Stimulated activated CD8-positive, alpha-beta memory T cell treated with anti-CD3 and anti-CD28 coated beads, Interleukin-15, amount 100 ng/mL, for 1 hour (primary cell): ENCODE measurements at places on chromosomes 13 and 19.

GRCh38 chr13:48489666-48490065 lies 43.2 kb downstream of the RCBTB2 start:
- no peak for DNase-seq

DNA sequence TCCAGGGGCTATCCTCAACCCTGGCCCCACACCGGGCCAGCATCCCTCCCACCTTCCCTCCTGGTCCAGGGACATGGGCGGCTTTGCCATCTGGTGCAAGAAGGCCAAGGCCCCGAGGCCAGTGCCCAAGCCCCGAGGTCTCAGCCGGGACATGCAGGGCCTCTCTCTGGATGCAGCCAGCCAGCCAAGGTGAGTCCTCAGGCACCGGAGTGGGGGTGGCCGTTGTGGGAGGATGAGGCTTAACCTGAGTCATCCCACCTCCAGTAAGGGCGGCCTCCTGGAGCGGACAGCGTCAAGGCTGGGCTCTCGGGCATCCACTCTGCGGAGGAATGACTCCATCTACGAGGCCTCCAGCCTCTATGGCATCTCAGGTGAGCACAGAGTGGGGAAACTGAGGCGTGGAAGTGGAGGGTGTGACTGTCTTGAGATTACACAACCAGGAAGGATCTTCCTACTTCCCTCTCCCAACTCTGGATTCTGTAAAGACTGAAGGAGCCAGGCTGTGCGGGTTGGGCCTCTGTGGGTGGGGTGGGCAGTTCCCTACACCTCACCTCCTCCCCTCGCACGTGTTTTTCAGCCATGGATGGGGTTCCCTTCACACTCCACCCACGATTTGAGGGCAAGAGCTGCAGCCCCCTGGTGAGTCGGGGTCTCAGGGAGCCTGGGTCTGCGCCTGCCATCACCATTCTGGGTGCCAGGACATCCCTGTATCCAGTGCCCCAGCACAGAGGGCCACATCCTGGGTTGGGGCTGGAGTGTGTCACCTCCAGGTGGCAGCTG lies 3.8 kb downstream of the MVB12A start:
- DNase-seq, result no peak

GRCh38 chr13:95861296-95861695 lies 184.4 kb downstream of the DNAJC3 start:
- no peak for DNase-seq

- DNase-seq, result no peak
These were observed 72.4 kb upstream of the USPL1 start for GRCh38 chr13:30545320-30545719.

- no peak for DNase-seq
These were observed 129.2 kb upstream of the PEG3 start for GRCh38 chr19:56969759-56970178.

GRCh38 chr19:6737284-6737872 lies at the start of gene GPR108:
TSS of gene GPR108 (minus strand) at chr19:6737580. CDS start at chr19:6737576, 4 bp downstream.
- DNase-seq, result peak; percentile 96

DNA sequence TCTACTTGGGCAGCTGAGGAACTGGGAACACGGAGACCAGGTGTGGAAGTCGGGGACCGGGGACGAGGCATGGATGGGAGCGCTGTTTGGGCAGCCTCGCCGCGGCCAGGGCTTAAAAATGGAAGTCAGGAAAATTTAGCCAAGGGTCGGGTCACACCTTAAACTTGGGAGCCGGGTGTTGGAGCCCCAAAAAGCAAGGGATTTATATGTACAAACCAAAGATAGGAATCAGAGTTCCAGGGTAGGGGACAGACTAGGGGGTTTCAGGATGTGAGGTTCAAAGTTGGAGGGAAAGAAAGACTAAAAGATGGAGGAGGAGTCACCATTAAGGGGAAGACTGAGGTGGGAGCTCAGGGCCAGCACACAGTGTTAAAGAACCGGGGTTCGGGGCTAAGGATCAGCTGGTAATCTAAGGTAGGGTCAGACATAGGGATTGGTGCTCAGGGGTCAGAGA lies 530 bp downstream of the FOXA3 start:
- no peak for DNase-seq

GRCh38 chr19:31516756-31517155 lies 167.5 kb upstream of the TSHZ3 start:
- DNase-seq, result no peak

GRCh38 chr19:23075031-23075733 lies 41.6 kb upstream of the ZNF730 start:
- no peak for DNase-seq

- DNase-seq, result no peak
These were observed 7.6 kb upstream of the GJB6 start for GRCh38 chr13:20239748-20240147.

DNA sequence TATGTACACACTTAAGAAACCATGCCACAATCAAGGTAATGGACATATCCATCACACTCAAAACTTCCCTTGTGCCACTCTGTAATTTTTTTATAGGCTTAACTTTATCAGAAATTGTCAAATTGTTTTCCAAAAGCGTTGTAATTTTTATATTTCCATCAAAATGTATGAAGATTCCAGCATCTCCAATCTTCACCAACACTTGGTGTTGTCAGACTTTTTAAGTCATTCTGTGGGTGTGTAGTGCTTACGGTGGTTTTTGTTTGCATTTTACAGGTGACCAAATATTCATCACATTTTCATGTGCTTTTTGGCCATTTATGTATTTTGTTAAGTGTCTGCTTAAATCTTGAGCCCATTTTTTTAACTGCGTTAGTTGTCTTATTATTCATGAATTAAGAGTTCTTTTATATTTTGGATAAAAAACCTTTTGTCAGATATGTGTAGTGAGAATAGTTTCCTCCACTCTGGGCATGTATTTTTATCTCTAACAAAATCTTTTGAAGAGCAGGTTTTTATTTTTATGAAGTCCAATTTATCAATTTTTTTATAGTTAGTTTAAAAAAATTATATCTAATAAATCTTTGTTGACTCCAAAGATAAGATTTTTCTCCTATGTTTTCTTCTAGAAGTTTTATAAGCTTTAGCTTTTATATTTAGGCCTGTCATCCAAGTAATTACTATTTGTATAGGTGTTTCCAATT lies 4.6 kb upstream of the ZNF45 start:
- no peak for DNase-seq

GRCh38 chr13:21744149-21744548 lies 73.3 kb downstream of the FGF9 start:
- DNase-seq, result no peak

DNA sequence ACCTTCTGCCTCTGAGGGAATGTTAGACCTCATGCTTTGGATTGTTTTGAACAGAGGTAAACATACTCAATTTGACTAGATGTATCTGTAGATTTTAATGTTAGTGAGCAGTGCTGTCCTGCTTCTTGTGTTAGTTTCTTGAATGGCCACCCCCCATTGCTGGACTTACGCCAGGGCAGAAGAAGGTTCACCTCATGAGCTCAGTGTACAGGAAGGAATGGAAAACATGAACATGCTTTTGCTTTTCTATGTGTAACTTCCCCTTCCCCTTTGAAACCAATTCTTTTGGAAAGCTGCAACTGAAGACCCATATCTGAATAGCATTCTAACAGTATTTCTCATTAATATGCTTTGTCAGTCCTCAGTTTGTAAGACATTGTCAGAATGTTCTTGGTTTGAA lies 32.3 kb downstream of the WASF3 start:
- DNase-seq, result no peak

GRCh38 chr13:101325423-101325822 lies 90.9 kb downstream of the NALCN start:
- DNase-seq, result no peak

- no peak for DNase-seq
These were observed at the start of gene HTR2A for GRCh38 chr13:46896341-46897137. TSS of gene HTR2A (minus strand) at chr13:46897053. CDS start at chr13:46895906, 1,147 bp downstream.

DNA sequence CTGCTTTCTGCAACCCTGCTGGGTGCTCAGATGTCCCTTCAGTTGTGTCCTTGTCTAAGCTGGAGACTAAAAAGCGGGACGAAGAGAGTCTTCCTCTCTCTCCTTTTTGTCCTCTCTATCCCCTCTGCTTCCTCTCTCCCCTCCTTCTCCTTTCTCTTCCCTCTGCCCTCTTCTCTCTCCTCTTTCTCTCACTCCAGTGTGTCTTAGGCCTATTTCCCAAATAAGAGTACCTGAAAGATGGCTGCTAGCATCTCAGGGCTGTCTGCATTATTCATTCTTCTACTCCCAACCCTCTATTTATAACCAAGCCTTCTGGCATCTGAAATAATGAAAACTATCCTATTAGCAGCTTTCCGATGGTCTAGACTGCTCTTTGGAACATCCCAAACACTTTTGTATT lies 729.8 kb downstream of the UQCRFS1 start:
- no peak for DNase-seq

GRCh38 chr13:99389520-99390304 lies 82.5 kb upstream of the GPR183 start:
- no peak for DNase-seq

DNA sequence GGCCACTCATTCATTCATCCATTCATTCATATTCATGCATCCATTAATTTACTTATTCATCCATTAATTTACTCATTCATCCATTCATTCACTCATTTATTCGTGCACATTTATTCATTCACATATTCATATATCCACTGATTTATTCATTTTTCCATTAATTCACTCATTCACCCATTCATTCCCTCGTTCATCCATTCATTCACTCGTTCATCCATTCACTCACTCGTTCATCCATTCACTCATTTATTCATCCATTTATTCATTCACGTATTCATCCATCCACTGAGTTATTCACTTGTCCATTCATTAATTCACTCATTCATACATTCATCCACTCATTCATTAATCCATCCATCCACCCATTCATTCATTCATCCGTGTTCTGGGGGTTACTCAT lies 35.8 kb upstream of the OLFM2 start:
- no peak for DNase-seq

DNA sequence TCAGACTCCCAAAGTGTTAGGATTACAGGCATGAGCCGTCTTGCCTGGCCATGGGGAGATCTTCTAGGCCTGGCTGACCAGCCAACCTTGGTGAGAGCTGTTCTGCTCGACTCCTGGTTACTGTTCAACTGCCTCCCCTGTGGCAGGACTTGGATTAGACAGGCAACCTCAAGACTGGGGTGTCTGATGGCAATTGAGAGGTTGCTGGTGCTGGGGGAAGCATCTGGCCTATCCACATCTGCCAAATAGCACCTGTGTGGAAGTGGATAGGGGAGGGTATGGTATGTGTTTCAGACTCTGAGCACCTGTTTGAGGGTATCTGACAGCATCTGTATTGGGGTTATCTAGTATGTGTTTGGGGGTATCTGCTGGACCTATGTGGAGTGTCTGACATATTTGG lies 44.7 kb downstream of the ARHGEF18 start:
- DNase-seq, result no peak

DNA sequence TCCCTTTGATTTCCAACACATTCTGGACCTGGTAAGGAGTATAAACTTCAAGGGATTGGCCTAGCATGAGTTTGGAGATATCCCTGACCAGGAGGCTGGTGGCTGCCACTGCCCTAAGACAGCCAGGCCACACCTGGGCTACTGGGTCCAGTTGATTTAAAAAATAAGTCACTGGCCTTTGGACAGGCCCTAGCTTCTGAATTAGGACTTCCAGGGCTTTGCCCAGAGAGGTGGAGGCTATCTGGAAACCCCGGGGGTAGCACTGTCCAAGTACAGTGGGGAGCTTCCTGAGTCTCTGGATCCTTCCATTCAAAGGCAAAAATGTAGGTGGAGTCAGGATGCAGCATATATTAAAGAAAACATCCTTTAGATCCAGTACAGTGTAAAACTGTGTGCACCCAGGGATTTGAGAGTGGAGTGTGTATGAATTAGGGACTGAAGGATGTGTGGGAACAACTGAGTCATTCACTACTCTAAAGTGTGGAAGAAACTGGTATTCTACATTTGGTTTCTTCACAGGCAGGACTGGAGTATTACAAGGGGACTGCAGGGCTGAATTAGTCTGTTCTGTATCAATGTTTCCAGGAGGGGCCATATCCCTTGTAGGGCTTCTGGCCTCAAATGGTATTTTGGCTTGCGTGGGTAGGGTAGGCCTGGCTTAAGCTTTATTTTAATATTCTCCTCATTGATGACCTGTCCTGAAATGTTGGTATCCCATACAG lies 14.8 kb upstream of the FCGBP start:
- no peak for DNase-seq

DNA sequence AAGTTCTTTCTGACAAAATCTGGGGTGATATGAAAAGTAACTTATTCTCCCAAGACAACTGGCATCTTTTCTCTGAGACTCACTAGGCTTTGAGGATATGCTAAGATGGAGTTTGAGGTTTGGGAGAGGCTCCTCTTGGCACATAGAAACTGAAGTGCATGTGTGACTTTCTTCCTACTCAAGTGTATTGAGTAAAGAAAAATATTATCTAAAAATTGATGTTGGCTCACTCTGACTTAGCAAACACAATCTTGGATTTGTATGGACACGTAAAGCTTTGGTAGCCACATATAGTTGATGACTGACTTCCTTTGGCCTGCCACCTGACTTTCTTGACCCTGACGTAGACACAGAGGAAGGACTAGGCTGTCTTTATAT lies 71.1 kb upstream of the KLF12 start:
- DNase-seq, result no peak

DNA sequence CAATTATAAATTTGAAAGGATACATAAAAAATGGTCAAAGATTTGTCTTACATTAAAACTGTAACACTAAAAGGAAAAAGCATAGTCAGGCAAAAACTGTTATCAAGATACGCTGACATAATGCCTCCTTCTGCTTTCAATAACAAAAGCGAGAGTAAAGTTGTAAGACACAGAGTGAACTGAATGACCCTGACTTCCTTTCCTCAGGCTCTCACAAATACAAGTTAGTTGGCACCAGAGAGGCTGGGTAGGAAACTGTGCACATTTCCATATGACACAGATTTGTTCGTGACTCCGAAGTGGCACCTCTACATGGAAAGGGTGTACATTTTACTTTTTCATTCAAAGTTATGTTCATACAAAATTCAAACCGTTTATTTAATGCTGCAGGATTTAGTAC lies 15.4 kb downstream of the FGF14 start:
- no peak for DNase-seq

- DNase-seq, result no peak
These were observed 46.4 kb upstream of the ZNF536 start for GRCh38 chr19:30325676-30326392.
